ENCODE measurements at places on chromosomes 7 and 10. TPM values are rescaled to one million over a fixed set of nuclear protein-coding genes. Genes with fewer than 3 reads are reported as not detected.

CNNM1 gene
- total RNA-seq, result 0.22 TPM

- DNase-seq, result no peak
Measured at GRCh38 chr7:151070574-151070960, 10.0 kb downstream of the FASTK start.

GRCh38 chr7:34530259-34530658 lies 127.8 kb upstream of the NPSR1 start:
- no peak for DNase-seq

AKR1C4 gene
- not detected for total RNA-seq

GRCh38 chr10:77311186-77311585 lies 326.4 kb downstream of the KCNMA1 start:
- DNase-seq, result no peak

DNA sequence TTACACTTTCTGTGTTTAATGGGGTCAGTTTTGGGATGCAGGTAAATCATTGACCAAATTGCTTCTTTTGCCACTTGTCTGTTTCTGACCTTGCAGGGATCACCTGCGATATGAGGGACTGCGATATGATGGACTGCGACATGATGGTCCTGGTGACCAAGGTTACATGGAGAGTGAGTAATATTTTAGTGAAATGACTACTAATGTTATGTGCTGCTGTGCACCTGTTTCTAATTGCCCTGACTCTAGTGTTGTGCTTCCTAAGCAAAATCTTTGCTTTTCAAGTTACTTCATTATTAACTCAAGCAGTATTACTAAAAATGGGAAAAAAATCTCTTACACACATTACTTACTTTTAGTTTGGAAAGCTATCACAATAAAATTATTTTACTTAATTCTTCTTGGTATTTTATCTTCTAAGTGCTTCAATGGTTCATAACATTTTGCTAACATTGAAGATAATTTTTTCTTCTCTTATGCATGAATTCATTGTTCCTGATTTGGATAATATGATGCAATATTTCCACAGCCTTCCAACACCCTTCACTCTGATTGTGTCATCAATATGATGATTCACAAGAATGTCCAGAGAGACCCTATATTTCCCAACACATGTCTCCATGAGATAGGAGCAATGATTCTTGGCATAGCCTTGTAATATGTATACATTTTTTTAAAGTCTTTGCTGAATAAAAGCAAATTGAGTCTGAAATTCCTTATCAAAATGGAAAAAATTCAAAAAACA lies 306.2 kb upstream of the AKR1E2 start:
- DNase-seq, result no peak

CALD1 gene
- total RNA-seq, result 237 TPM

EBF3 gene
- total RNA-seq, result 5.8 TPM

GRCh38 chr10:90051474-90051873 lies 350.1 kb downstream of the KIF20B start:
- no peak for DNase-seq

FGFR2 gene
- 0.19 TPM for total RNA-seq

DNA sequence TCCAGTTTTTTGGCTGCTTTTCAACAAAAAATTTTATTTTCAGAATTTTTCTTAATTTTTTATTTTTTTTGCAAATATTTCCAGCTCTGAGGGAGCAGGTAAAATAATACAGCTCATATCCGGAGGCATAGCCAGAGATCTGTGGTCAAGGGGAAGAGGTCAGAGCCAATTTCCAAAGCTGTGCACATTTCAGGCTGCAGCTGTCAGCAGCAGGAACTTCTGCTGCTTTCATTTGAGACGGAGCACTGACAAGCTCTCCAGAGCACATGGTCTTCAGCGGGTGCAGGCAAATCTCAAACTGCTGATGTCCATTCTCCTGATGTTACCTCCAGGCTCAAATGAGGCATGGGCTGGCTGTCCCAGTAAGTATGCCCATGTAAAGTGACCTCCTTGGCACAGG lies 31.1 kb downstream of the SLC26A4 start:
- DNase-seq, result no peak

ZNF467 gene
- 7.0 TPM for total RNA-seq

- no peak for DNase-seq
Measured at GRCh38 chr7:45937301-45937700, 16.2 kb upstream of the IGFBP3 start.

ELN gene
- 41.2 TPM for total RNA-seq

DNA sequence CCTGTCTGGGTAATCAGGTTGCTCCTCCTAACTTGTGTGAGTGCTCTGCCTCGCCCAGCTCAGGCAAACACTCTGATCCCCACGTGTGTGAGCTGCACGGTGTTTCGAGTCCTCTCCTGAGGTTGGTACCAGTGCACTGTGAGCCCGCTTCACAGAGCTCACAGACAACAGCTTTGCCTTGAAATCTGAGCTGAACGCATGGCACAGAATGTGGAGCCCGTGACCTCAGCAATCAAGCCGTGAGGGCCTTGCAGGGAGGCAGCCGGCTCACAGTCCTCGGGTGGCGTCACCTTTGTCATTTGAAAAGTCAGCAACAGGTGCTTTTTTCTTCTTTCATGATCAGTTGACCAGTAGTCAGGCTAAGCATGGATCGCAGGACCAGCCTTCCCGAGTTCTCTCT lies 60.2 kb upstream of the ADGRA1 start:
- DNase-seq, result no peak

- DNase-seq, result no peak
Measured at GRCh38 chr10:120643351-120643750, 186.3 kb downstream of the PLPP4 start.

DNA sequence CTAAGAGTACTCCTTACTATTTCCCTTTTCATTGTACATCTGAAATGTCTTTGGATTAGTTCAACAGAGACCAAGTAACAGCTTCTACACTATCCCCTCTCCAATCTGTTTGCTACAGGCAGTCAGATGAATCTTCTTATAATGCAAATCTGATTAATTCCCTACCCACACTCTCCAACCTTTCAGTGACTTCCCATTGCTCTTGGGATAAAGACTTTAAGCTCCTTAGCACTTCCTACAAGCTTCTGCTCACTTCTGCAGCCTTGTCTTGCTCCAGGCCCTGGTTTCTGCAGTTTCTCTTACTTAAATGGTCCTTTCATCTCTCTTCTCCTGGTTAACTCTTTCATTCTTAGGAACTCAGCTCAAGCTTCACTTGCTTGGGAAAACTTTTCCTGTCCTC lies 65.2 kb upstream of the FEZF1 start:
- no peak for DNase-seq

DNA sequence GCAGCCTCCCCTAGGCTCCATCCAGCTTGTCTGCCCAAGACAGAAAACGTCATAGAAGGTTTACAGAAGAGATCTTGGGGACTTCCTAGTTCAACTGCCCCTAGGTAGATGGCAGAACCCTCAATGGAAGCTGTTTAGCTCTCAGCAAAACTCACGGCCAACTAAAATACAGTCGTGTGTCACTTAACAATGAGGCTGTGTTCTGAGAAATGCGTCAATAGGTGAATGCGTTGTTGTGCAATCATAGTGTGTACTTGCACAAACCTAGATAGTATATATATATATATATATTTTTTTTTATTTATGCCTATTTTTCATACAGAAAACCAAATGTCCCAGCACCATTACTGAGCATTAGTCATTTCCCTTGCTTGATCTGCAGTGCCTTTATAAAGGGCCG lies 100.4 kb upstream of the SH2B2 start:
- no peak for DNase-seq

GRCh38 chr7:157904211-157904865 lies 567.5 kb downstream of the DNAJB6 start:
- DNase-seq, result peak; percentile 62

- DNase-seq, result no peak
Measured at GRCh38 chr10:121393522-121393921, 204.7 kb downstream of the FGFR2 start.

- peak; percentile 82 for DNase-seq
Measured at GRCh38 chr10:69056129-69056528, 31.8 kb upstream of the SRGN start.

COBL gene
- 109 TPM for total RNA-seq

- no peak for DNase-seq
Measured at GRCh38 chr7:37558320-37559096, 109.8 kb upstream of the ELMO1 start.

- DNase-seq, result no peak
Measured at GRCh38 chr7:142913051-142913450, 20.5 kb downstream of the TRPV5 start.

SORCS3 gene
- not detected for total RNA-seq

DNA sequence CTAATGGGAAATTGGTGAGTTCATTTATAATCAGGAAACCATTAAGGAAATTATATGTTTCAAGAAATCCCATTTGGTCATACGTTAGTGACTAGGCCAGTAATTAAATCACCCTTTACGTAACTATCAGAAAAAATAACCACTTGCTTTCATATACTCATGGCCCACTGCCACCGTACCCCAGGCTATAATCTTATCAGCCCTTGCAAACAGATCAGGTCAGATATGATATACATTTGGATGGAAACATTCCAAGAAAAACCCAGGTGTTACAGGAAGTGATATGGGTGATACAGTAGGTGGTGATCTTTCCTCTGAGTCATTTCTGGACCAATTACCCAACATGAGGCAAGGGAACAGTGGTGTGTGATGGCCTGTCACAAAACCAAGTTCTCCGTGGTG lies 481.0 kb upstream of the SEMA3A start:
- no peak for DNase-seq

ZNF33A gene
- total RNA-seq, result 18.7 TPM

DNA sequence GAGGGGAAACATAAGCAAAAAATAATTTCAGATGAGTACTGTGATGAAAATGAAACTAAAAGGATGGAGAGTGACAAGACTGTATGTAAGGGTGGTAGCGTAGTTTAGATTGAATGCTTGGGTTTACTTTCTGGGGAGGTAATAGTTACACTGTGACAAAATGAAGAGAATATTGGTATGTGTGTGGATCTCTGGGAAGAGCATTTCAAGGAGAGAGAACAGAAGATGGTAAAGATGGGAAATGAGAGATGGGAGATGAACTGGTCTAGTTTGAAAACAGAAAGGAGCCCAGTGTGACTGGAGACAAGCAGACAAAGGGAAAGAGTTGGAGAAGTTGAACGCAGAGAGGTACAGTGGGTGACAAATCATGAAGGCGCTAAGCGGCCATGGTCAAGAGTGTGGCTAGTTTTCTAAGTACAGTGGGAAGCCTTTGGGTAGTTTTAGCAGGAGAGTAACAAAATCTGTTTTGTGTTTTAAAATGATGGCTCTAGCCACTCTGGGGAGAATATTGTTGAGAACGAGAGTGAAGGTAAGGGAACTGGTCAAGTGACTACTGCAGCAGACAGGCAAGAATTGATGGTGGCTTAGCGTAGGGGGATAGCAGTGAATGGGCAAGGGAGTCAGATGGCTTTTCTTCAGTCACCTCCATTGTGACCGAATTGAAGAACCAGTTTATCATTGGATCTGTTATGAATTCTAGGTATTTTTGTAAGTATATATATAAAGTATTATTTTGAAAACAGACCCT lies 22.6 kb downstream of the PALS2 start:
- DNase-seq, result no peak

DNA sequence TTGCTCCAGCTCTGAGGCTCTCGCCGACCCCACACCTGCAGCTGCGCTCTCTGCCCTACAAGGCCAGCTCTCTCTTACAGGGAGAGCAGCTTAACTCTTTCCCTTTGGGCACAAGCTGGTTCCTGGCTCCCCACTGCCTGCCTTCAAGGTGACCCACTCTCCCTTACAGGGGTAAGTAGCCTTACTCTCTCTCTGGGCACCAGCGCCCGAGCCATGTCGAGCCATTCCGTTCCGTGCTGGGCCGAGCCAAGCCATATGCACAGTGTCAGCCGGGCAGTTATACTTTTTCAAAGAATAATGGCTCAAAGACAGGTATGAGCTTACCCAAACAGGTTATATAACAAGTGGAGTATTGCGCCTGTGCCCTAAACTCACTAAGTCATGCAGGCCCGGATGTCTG lies 44.6 kb downstream of the VIM start:
- no peak for DNase-seq

DNA sequence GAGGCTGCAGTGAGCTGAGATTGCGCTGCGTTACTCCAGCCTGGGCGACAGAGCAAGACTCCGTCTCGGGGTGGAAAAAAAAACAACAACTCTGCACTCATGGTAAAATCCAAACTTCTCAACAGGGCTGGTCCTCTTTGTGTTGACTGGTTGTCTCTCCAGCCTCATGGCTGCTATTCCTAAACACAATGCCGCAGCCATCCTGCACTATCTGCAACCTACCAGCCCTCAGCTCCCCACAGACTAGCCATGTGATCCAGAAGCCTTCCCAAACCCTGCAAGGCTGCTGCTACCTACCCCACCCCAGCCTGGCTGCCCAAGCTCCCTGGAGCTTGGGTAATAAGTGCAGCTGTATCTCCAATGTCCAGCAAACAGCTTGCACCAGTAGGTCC lies 11.7 kb downstream of the ZYX start:
- no peak for DNase-seq

- DNase-seq, result no peak
Measured at GRCh38 chr10:78579576-78579975, 489.2 kb upstream of the ZMIZ1 start.

DNA sequence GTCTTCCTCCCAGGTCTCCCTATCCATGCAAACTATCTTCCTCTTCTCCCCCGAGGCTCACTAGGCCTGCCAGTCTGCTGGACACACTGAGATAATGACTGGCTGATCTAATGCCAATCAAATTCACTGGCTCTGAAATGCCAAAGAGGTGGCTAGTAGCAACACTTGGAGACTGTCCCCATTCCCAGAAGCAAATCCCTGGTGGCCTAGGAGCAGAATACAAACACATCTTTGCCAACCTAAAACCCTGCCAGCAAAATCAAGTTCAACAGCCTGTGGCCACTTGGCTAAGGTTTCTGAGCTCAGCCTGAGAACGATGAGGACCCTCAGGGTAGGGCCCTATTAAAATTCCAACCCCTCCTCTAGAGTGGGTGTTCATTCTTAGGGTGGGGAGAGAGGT lies 46.6 kb downstream of the SH3PXD2A start:
- no peak for DNase-seq

DNA sequence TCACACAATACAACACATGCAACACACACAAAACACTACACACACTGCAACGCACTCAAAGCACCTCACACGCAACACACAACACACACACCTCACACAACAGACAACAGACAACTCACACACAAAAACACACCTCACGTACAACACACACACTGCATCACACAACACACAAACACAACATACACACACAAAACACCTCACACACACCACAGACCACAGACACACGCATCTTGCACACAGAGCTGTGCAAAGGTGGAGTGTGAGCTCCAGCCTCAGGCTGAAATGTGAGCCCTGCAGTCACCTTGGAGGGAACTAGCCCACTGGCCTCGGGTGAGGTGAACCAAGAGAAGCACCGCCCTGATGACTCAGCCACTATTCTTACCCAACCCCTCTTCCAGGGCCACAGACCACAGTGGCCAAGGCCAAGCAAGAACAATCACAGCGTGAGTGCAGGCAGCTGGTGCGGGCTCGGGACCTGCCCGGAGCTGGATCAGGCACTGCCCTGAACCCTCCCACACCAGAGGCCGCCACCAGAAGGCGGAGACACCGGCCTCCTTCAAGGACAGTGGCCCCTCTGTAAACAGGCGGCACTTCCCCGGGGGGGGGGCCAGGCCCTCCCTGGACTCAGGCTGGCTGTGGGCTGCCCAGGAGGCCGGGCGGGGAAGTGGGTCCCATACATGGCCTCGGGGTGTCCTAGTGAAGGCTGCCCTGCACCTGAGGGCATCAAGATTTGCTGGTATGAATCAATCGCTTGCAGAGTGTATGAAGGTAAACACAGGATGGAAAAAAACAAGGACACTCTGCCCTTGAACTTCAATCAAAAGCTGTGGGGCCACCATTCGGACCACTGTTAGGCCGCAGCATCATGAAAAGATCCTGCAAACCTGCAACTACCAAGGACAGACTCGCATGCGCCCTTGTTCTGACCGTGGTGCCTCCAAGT lies 106.7 kb downstream of the TNS3 start:
- peak; percentile 91 for DNase-seq

GRCh38 chr10:110212119-110213006 lies 5.0 kb downstream of the MXI1 start:
- DNase-seq, result no peak

OR2A1 gene
- 0.19 TPM for total RNA-seq
